ENCODE measurements at places on chromosomes 7 and 10. TPM values are rescaled to one million over a fixed set of nuclear protein-coding genes. Genes with fewer than 3 reads are reported as not detected.

- H3K27me3 ChIP-seq, result no peaks in the 10 kb centered on the region
- H3K36me3 ChIP-seq, result no peaks in the 10 kb centered on the region
- H3K4me3 ChIP-seq, result no peak overlapping the region
- H3K4me1 ChIP-seq, result no peaks in the 10 kb centered on the region
- no peak for DNase-seq
Measured at GRCh38 chr7:115546790-115547189, 483.8 kb downstream of the TFEC start.

The HSPA14 gene
- 12.8 TPM for total RNA-seq

- H3K27ac ChIP-seq, result no peak overlapping the region
- H3K4me1 ChIP-seq, result peaks cover 15% of the 10 kb centered on the region
- no peak for DNase-seq
- no peaks in the 10 kb centered on the region for H3K27me3 ChIP-seq
- H3K4me3 ChIP-seq, result no peak overlapping the region
Measured at GRCh38 chr10:76036962-76037361, 605.5 kb downstream of the LRMDA start.

The MYO1G gene
- 0.11 TPM for total RNA-seq

The CCL24 gene
- not detected for total RNA-seq

DNA sequence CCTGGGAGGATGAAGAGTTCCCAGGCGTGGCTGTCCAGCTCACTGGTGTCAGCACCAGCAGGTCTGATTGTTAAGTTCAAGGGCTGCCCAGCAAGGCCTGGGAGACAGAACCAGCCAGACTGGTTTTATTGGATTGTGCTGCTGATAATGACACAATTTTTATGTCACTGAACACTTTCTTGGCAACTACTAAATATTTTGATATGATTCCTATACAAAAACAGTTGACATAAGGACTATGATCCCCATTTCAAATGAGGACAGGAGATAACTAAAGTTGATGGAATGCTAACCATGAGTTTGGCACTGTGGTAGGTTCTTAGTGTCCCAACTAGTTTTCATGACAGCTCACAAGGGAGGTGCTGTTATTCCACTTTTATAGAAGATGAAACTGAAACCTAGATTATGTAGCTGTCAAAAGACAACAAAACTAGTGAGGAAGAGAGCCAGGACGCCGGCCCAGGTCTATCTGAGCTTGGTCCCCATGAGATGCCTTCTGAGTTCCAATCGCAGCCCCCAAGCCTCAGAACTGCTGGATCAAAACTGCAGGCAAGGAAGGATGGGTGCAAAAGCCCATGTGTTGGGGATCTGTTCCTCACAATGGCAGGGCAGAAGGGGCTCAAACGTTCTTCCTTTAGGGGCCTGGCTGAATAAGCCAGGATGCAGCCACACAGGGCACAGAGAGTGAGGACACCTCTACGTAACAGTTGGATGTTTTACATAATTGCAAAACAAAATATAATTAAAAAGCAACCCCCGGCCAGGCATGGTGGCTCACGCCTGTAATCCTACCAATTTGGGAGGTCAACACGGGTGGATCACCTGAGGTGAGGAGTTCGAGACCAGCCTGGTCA lies 52.8 kb downstream of the COBL start:
- DNase-seq, result no peak
- H3K4me1 ChIP-seq, result no peaks in the 10 kb centered on the region
- H3K27ac ChIP-seq, result no peak overlapping the region
- H3K27me3 ChIP-seq, result no peaks in the 10 kb centered on the region
- H3K4me3 ChIP-seq, result no peak overlapping the region
- H3K36me3 ChIP-seq, result no peaks in the 10 kb centered on the region

The CRPPA gene
- total RNA-seq, result 3.9 TPM

DNA sequence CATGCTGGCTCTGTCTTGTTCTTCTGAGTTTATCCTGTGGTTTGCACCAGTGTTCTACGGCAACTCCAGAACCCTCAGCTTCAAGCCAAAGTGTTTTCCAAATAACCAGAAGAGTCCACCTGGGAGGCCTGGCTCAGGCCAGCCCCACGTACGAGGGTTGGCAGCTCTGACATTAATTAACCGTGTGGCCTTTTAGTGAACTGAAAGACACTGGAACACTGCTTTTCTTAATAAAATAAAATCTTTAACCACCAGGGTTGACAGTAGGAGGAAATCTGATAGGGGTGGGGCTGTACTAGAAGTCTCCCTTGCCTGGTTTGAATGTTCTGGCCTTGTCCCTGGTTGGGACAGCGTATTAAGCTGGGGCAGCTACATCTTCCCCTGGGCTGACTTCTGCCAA lies 64.9 kb downstream of the SYPL1 start:
- H3K27ac ChIP-seq, result no peak overlapping the region
- peaks cover 33% of the 10 kb centered on the region for H3K27me3 ChIP-seq
- no peak for DNase-seq
- no peaks in the 10 kb centered on the region for H3K36me3 ChIP-seq

- no peak for DNase-seq
- no peaks in the 10 kb centered on the region for H3K36me3 ChIP-seq
- H3K4me1 ChIP-seq, result peaks cover 19% of the 10 kb centered on the region
- H3K4me3 ChIP-seq, result no peak overlapping the region
- no peak overlapping the region for H3K27ac ChIP-seq
- H3K27me3 ChIP-seq, result peaks cover 16% of the 10 kb centered on the region
Measured at GRCh38 chr10:71527135-71527534, 130.4 kb downstream of the CDH23 start.

The CHRM2 gene
- total RNA-seq, result not detected

DNA sequence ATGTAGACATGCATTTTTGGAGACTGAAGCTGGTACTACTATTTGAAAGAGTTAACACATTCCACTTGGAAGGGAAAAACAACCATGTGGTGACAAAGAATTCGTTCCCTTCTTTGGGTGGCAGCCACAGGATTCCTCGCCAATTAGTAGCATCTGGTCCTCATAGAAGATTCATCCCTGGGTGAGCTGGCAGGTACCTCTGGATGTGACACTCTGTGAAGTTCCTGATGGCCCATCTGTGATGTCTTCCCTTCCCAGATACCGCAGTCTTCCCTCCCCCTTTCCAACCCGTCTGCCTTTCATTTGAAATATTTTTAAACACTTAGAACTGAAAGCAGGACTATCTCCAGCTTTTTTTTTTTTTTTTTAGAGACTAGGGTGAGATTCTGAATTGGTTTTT lies 569.5 kb downstream of the TYW1 start:
- DNase-seq, result no peak
- H3K27ac ChIP-seq, result no peak overlapping the region
- no peaks in the 10 kb centered on the region for H3K27me3 ChIP-seq

GRCh38 chr10:102280397-102281101 lies 35.2 kb downstream of the GBF1 start:
- peaks cover 4% of the 10 kb centered on the region for H3K36me3 ChIP-seq
- peaks cover 11% of the 10 kb centered on the region for H3K4me1 ChIP-seq
- no peak overlapping the region for H3K27ac ChIP-seq
- H3K27me3 ChIP-seq, result no peaks in the 10 kb centered on the region
- DNase-seq, result peak; percentile 41

The FGF8 gene
- total RNA-seq, result 0.61 TPM

The RBM20 gene
- total RNA-seq, result 1.5 TPM

The HSPA12A gene
- 11.1 TPM for total RNA-seq

The TUBB8 gene
- total RNA-seq, result not detected

DNA sequence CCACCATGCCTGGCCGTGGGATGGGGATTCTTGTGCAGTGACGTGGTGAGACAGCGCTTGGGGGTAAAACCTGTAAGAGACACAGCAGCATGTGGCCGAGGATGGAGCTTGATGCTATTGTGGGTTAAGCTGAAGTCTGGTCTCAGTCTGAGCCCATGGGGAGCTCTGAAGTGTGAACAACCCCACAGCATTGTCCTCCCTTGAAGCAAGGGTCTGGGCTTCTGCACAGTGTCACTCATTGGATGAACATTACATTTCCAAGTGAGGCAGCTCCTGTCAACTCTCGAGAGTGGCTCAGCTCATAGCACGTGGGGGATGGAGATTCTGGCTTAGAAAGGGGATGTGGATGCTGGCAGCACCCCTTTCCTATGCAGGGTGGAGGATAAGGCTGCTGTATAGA lies 32.2 kb upstream of the ZNF438 start:
- no peaks in the 10 kb centered on the region for H3K36me3 ChIP-seq
- peak overlapping the region; percentile 44 for H3K27ac ChIP-seq
- DNase-seq, result no peak
- H3K4me3 ChIP-seq, result no peak overlapping the region
- H3K27me3 ChIP-seq, result no peaks in the 10 kb centered on the region
- H3K4me1 ChIP-seq, result peaks cover 13% of the 10 kb centered on the region

The SPDYE2 gene
- not detected for total RNA-seq

The LBX1 gene
- not detected for total RNA-seq

GRCh38 chr7:5620459-5620881 lies 161.0 kb downstream of the RNF216 start:
- H3K4me1 ChIP-seq, result peaks cover 6% of the 10 kb centered on the region
- H3K36me3 ChIP-seq, result peaks cover 6% of the 10 kb centered on the region
- H3K27ac ChIP-seq, result no peak overlapping the region
- no peak overlapping the region for H3K4me3 ChIP-seq

DNA sequence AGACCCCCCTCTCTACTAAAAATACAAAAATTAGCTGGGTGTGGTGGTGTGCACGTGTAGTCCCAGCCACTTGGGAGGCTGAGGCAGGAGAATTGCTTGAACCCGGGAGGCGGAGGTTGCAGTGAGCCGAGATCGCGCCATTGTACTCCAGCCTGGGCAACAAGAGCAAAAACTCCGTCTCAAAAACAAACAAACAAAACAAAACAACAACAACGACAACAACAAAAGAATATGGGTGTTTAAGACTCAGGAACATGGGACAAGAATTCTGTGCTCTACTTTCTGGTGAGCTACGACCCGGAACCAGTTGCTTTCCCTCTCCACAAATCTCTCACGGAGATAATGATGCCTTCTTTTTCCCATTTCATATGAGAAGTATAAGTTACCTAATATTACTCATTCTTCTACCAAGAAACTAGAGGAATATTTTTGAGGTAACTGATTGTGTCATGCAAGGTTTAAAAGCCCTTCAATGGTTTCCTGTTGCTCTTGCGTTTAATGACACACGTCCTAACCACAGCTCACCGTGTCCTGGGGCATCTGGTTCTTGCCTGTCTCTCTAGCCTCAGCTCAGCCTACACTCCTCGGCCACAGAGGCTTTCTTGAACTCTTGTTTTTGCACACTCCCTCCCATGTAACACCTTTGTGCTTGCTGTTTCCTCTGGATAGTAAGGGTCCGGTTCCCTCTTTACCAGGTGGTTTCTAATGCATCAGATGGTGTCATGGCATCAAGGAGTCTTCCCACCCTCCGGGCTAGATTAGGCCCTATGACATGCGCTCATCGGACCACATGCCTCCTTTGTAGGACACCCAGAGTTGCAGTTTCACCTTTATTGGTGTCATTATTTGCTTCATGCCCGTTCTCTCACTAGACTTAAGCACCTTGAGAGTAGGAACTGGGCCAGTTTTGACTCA lies 67.5 kb downstream of the PFKFB3 start:
- H3K36me3 ChIP-seq, result no peaks in the 10 kb centered on the region
- no peak for DNase-seq

The PRKCQ gene
- 1.9 TPM for total RNA-seq

GRCh38 chr10:90930971-90931871 lies 10.3 kb upstream of the ANKRD1 start:
- peak overlapping the region; percentile 81 for H3K27ac ChIP-seq
- H3K4me3 ChIP-seq, result peak overlapping the region; percentile 27
- H3K36me3 ChIP-seq, result no peaks in the 10 kb centered on the region
- DNase-seq, result peak; percentile 98
- H3K4me1 ChIP-seq, result peaks cover 37% of the 10 kb centered on the region
- H3K27me3 ChIP-seq, result no peaks in the 10 kb centered on the region

The OR2A5 gene
- total RNA-seq, result not detected

DNA sequence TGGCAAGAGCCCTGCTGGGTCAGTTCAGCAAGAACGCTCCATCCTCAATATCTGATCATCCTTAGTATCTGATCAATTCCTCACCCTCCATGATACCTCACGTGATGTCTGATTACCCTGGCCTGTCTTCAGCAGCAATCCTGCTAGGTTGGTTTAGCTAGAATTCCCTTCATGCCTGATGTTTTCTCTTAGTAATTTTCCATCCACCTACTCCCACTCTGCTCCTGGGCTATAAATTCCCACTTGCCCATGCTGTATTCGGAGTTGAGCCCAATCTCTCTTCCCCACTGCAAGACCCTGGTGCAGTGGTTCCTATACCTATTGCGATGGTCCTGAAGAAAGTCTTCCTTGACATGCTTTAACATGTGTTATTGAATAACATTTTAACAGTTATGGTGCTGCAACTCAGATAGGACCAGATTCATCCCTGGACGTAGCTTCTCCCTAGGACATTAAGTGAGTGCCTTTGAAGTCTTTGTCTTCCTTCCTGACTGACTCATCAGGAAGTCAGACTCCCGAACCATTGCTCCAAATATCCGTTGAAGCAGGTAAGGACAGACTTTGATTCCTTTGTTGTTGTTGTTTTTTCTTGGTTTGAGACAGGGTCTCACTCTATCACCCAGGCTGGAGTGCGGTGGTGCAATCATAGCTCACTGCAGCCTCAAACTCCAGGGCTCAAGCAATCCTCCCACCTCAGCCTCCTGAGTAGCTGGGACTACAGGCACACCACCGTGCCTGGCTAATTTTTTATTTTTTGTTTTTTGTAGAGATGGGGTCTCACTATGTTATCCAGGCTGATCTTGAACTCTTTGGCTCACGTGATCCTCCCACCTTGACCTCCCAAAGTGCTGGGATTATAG lies 29.4 kb upstream of the CLDN3 start:
- H3K4me1 ChIP-seq, result no peaks in the 10 kb centered on the region
- no peak overlapping the region for H3K4me3 ChIP-seq
- H3K36me3 ChIP-seq, result no peaks in the 10 kb centered on the region
- no peak overlapping the region for H3K27ac ChIP-seq

DNA sequence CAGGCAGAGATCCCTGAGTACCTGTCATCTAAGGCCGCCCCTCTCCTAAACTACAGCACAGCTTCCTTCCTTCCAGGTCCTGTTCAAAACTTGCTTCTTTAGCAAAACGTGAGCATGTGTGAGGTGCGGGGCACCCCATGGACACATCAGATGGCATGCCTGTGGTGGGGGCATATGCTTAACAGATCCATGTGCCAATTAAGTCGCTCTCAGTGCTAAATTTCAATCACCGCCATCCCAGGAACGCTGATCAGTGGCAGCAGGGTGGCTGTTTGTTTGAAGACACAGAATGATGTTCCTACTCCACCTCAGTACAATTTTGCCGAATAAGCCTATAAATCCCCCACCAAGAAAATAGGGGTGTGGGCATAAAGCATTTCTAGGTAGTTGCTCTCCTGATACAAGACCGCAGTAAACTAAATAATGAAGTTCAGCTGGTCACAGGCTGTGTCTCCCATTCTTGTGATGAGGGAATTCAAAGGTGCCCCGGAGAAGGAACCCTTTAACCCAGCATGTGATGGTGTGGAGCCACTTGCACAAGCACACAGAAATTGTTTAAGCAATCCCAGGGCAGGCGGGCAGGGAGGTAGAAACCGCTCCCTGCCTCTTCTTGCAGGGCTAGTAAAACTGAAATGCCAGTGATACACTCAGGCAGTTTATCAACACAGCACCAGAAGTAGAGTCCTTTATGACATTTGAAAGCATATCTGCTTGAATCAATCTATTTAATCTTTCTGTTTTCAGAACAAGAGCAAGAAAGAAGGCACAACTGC lies 205.7 kb downstream of the SORCS1 start:
- H3K4me1 ChIP-seq, result no peaks in the 10 kb centered on the region
- no peak overlapping the region for H3K4me3 ChIP-seq
- no peaks in the 10 kb centered on the region for H3K27me3 ChIP-seq

All from astrocyte (in vitro differentiated cells and primary cell).